ENCODE measurements at places on chromosomes 12 and 14.

- no peaks in the 10 kb centered on the region for H3K4me1 ChIP-seq
- H3K36me3 ChIP-seq, result no peaks in the 10 kb centered on the region
- H3K27me3 ChIP-seq, result no peaks in the 10 kb centered on the region
- DNase-seq, result no peak
- no peak overlapping the region for H3K27ac ChIP-seq
Observed at GRCh38 chr14:43938588-43939281, 568.3 kb downstream of the FSCB start.

DNA sequence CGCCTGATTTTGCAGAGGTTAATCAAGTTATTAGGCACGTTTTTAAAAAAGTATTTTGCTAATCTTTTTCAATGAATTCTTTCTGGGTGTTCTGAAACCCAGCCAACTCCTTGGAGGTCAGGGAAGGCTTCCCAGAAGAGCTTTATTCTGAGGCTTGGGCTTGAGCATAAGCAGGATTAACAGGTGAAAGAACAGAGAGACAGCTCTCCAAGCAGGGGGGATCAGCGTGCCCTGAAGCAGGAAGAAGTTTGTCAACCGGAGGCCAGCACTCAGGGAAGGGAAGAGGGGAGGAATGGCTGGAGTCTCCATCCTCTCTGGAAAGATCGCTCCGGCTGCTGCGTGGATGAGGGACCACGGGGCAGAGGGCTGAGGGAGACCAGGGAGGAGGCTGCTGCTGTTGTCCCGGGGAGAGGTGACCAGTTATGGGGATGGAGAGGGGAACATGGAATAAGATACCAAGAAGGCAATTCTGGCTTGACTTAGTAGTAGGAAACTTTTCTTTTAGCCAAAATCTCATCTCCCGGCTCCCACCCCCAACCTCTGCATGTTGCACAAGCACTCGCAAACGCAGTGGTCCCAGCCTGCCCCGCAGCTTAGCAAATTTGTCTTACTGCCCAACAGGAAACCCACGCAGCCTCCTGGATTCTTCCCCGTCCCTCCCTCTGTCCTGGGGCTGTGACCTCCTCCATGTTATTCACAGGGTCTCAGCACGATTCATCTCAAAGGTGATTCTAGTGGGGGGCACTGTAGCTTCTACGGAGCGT, 1.1 kb upstream of the SSH1 start:
- no peak for DNase-seq
- H3K4me3 ChIP-seq, result peak overlapping the region; percentile 74
- H3K27ac ChIP-seq, result peak overlapping the region; percentile 87
- H3K27me3 ChIP-seq, result no peaks in the 10 kb centered on the region

DNA sequence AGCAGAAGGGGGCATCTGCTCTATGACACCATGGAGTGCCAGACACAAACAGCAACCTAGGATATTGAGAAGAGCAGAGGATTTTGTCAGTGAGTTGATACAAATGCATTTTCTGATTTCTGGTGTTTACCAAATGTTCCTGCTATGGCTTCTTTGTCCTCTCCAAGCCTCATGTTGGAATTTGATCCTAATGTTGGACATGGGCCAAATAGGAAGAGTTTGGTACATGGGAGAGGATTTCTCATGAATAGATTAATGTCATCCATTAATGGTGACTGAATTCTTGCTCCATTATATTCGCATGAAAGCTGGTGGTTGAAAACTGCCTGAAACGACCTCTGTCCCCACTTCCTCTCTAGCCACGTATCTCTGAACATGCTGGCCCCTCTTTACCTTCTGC, 1002.2 kb upstream of the FLRT2 start:
- H3K27ac ChIP-seq, result no peak overlapping the region
- no peaks in the 10 kb centered on the region for H3K36me3 ChIP-seq
- no peak for DNase-seq

- no peak overlapping the region for H3K27ac ChIP-seq
- peak; percentile 71 for DNase-seq
- no peaks in the 10 kb centered on the region for H3K36me3 ChIP-seq
- no peaks in the 10 kb centered on the region for H3K27me3 ChIP-seq
Observed at GRCh38 chr12:96120359-96121100, 73.6 kb upstream of the ELK3 start.

DNA sequence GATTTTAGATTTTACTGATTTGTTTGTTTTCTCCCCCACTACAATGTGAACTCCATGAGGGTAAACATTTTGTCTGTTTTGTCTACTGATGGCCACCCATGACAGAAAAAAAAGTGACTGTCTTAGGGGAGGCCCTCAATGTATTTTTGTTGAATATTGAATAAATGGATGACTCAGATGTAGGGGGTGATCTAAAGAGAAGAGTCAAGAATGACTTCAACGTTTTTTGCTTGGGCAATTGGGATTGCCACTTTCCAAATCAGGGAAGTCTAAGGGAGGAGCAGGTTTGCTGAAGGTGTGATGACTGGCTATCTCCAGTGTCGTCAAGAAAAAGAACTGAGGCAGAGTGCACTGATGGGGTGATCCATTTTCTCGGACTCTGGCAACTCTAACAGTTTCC, 10.7 kb upstream of the PHC1 start:
- no peaks in the 10 kb centered on the region for H3K36me3 ChIP-seq
- no peak for DNase-seq
- no peak overlapping the region for H3K4me3 ChIP-seq
- no peak overlapping the region for H3K27ac ChIP-seq
- H3K27me3 ChIP-seq, result no peaks in the 10 kb centered on the region
- peaks cover 3% of the 10 kb centered on the region for H3K4me1 ChIP-seq

GRCh38 chr12:112214064-112214463, 88.7 kb downstream of the TRAFD1 start:
- peaks cover 81% of the 10 kb centered on the region for H3K36me3 ChIP-seq
- no peak overlapping the region for H3K4me3 ChIP-seq

- H3K36me3 ChIP-seq, result no peaks in the 10 kb centered on the region
- no peaks in the 10 kb centered on the region for H3K4me1 ChIP-seq
- no peak overlapping the region for H3K27ac ChIP-seq
- H3K27me3 ChIP-seq, result no peaks in the 10 kb centered on the region
- DNase-seq, result no peak
Observed at GRCh38 chr14:64244279-64244678, 49.9 kb downstream of the ESR2 start.

GRCh38 chr12:106000382-106001104, 138.2 kb downstream of the NUAK1 start:
- no peak overlapping the region for H3K27ac ChIP-seq
- DNase-seq, result no peak
- no peaks in the 10 kb centered on the region for H3K36me3 ChIP-seq
- no peak overlapping the region for H3K4me3 ChIP-seq
- no peaks in the 10 kb centered on the region for H3K27me3 ChIP-seq

- no peak overlapping the region for H3K4me3 ChIP-seq
- no peaks in the 10 kb centered on the region for H3K36me3 ChIP-seq
- H3K27ac ChIP-seq, result no peak overlapping the region
- DNase-seq, result no peak
- H3K27me3 ChIP-seq, result no peaks in the 10 kb centered on the region
Observed at GRCh38 chr14:102805371-102805891, 28.2 kb downstream of the TRAF3 start.

- H3K27me3 ChIP-seq, result no peaks in the 10 kb centered on the region
- no peak for DNase-seq
- H3K36me3 ChIP-seq, result no peaks in the 10 kb centered on the region
- H3K4me1 ChIP-seq, result no peaks in the 10 kb centered on the region
- no peak overlapping the region for H3K4me3 ChIP-seq
Observed at GRCh38 chr12:118359541-118359915, 13.2 kb downstream of the TAOK3 start.

DNA sequence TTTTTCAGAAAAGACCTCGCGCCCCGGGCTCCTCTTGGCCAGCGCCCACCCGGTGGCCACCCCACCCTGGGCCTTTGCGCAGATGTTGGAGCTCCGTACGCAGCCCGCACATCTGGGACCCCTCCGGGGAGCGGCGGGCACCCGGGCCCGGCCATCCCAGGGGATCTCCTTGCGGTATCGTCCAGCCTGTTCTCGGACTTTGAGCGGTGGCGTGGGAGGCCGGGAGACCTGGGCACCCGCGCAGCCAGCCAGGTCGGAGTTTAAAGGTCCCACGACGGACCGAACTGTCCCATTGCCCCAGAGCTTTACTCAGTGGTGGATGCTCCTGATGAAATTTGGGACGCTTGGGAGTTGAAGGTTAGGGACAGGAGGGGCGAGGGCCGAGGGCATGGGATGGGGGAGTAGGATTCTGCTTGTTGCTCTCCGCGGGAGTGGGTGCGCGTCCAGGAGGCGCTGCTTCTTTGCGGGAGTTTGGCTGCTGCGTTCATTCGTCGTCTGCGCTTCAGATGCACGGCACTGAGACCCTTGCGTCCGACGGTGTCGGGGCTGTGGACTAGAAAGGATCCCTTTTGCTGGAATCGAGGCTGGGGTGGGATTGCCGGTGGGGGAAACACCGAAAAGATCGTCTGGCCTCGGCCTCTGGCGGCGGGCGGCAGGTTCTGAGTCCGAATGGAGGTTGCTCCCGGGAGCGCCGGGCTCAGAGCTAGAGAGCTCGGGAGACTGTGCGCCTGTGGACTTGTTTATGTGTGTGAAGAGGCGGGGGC, 1.4 kb downstream of the NTF3 start:
- no peak for DNase-seq
- H3K4me1 ChIP-seq, result peaks cover 34% of the 10 kb centered on the region
- H3K4me3 ChIP-seq, result peak overlapping the region; percentile 64
- H3K27ac ChIP-seq, result peak overlapping the region; percentile 92
- H3K27me3 ChIP-seq, result no peaks in the 10 kb centered on the region

DNA sequence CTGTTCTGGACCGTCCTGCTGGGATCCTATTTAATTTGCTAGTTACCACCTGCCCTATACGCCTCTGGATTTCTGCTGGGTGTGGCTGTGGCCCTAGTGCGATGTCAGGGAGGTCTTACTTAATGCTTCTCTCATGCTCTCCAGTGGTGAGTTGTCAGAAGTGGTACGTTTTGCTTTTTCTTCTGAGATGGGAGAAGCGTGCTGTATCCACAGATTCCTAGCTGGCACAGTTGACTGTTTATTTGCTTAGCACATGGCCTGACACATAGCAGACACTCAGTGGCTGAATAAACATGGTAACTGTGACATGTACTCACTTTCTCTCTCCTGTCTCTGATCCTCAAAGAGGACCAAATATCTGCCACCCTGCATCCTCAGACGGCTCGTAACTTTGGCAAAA, 107.3 kb downstream of the CACNA1C start:
- H3K27me3 ChIP-seq, result no peaks in the 10 kb centered on the region
- no peak for DNase-seq
- peaks cover 18% of the 10 kb centered on the region for H3K4me1 ChIP-seq
- H3K36me3 ChIP-seq, result no peaks in the 10 kb centered on the region
- peak overlapping the region; percentile 88 for H3K27ac ChIP-seq

- H3K27ac ChIP-seq, result no peak overlapping the region
- no peaks in the 10 kb centered on the region for H3K27me3 ChIP-seq
Observed at GRCh38 chr12:92551853-92552397, 150.9 kb upstream of the PLEKHG7 start.

- no peaks in the 10 kb centered on the region for H3K27me3 ChIP-seq
- H3K4me1 ChIP-seq, result peaks cover 4% of the 10 kb centered on the region
- H3K4me3 ChIP-seq, result no peak overlapping the region
- no peak overlapping the region for H3K27ac ChIP-seq
- no peaks in the 10 kb centered on the region for H3K36me3 ChIP-seq
Observed at GRCh38 chr12:53290661-53291060, 4.7 kb upstream of the PFDN5 start.

DNA sequence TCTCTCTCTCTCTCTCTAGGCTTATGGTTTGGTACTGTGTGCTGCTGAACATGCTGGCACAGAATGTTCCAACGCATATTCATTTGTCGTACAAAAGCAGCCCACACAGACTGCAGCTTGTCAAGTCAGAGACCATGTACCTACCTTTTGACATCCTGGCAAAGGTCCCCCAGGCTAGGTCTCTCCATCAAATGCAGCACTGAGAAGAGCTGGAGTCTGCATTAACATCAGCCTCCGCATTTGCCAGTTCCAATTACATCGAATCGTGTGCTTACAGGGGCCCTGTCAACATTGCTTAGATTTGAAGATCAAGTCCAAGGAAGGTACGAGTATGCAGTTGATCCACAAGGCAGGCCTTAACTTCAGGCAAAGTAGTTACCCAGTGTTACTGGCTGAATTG, 47.9 kb downstream of the GPR135 start:
- H3K27me3 ChIP-seq, result no peaks in the 10 kb centered on the region
- no peak overlapping the region for H3K27ac ChIP-seq
- no peaks in the 10 kb centered on the region for H3K36me3 ChIP-seq
- DNase-seq, result no peak
- peaks cover 4% of the 10 kb centered on the region for H3K4me1 ChIP-seq
- no peak overlapping the region for H3K4me3 ChIP-seq

GRCh38 chr14:70489579-70490200, 37.7 kb downstream of the ADAM21 start:
- no peaks in the 10 kb centered on the region for H3K27me3 ChIP-seq
- no peak overlapping the region for H3K27ac ChIP-seq

DNA sequence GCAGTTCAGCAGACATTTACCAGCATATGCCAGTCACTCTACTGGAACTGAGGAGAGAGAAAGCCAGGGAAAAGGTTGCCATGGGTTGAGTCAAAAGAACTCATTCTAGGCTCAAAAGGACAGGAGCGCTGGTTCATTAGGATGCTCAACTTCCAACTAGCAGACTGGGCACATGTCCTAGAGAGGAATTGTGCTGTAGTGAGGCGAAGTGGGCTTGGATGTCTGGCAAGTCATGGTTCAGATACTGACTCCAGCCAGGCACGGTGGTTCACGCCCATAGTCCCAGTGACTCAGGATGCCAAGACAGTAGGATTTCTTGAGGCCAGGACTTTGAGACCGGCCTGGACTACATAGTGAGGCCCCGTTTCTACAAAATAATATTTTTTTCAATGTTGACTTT, 281.5 kb downstream of the CACNA1C start:
- peak overlapping the region; percentile 99 for H3K27ac ChIP-seq
- H3K27me3 ChIP-seq, result no peaks in the 10 kb centered on the region
- H3K4me1 ChIP-seq, result peaks cover 58% of the 10 kb centered on the region
- no peaks in the 10 kb centered on the region for H3K36me3 ChIP-seq
- H3K4me3 ChIP-seq, result no peak overlapping the region
- no peak for DNase-seq
